ENCODE measurements at places on chromosomes 7 and 10.
A peak's percentile ranks its signal among the peaks of the same experiment; 100 is the strongest.

GRCh38 chr7:155851892-155852291 lies 39.6 kb upstream of the SHH start:
- DNase-seq: no peak
- H3K27ac ChIP-seq: no peak overlapping the region

DNA sequence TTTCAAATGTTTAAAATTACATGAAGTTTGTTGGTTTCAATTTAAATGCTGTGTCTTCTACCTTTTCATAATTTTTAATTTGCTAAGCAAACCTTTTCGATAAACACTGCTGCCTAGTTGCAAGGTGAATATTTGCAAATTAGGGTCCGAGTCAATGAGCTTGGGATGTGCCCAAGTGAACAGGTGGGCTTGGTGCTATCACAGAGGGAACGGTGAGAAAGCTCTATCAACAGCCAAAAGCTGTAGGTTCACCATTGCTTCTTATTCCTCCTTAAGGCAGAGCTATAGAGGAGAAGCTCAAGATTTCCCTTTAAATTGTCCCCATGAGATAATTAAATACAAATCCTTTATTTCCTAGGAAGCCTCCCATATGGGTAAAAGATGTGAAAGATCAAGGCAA lies 245.3 kb upstream of the CELF2 start:
- H3K27me3 ChIP-seq: peaks cover 4% of the 10 kb centered on the region
- no peak overlapping the region for H3K4me3 ChIP-seq
- no peaks in the 10 kb centered on the region for H3K4me1 ChIP-seq
- no peak for DNase-seq

GRCh38 chr7:156998988-156999957 lies 11.2 kb downstream of the MNX1 start:
- H3K4me3 ChIP-seq: peak overlapping the region; percentile 13
- no peak overlapping the region for H3K27ac ChIP-seq
- peaks cover 36% of the 10 kb centered on the region for H3K27me3 ChIP-seq

GRCh38 chr10:48477141-48477540 lies 127.7 kb downstream of the ARHGAP22 start:
- no peak for DNase-seq
- no peak overlapping the region for H3K4me3 ChIP-seq
- H3K36me3 ChIP-seq: no peaks in the 10 kb centered on the region
- H3K27me3 ChIP-seq: no peaks in the 10 kb centered on the region

DNA sequence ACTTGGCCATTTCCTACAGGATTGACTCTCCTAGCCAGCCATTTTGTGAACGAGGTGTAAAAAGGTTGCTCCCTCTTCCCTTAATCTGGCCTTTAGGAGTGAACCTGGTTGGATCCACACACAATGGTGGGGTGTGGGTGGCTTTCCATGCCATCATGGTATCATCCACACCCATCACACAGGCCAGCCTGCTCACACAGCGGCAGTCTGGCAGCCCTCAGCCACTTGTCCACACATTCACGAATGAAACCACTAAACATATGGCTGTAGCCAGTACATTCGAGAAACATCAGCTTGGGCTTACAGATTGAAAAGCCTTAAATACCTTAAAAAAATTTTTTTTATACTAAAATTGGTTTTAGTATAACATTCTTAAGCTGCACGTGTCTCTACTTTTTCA lies 31.9 kb downstream of the NEUROD6 start:
- no peak for DNase-seq
- no peaks in the 10 kb centered on the region for H3K36me3 ChIP-seq
- H3K27ac ChIP-seq: no peak overlapping the region
- H3K27me3 ChIP-seq: no peaks in the 10 kb centered on the region
- no peak overlapping the region for H3K4me3 ChIP-seq

- no peak overlapping the region for H3K27ac ChIP-seq
- H3K27me3 ChIP-seq: no peaks in the 10 kb centered on the region
- H3K36me3 ChIP-seq: no peaks in the 10 kb centered on the region
- no peaks in the 10 kb centered on the region for H3K4me1 ChIP-seq
- H3K4me3 ChIP-seq: no peak overlapping the region
- DNase-seq: no peak
Measured at GRCh38 chr7:51013861-51014511, 231.3 kb upstream of the GRB10 start.

- H3K27ac ChIP-seq: no peak overlapping the region
- no peaks in the 10 kb centered on the region for H3K36me3 ChIP-seq
- H3K27me3 ChIP-seq: peaks cover 10% of the 10 kb centered on the region
- DNase-seq: no peak
Measured at GRCh38 chr7:77399816-77400215, 16.3 kb downstream of the GSAP start.

- no peaks in the 10 kb centered on the region for H3K4me1 ChIP-seq
- no peak for DNase-seq
Measured at GRCh38 chr10:132097609-132098377, 32.0 kb downstream of the JAKMIP3 start.

DNA sequence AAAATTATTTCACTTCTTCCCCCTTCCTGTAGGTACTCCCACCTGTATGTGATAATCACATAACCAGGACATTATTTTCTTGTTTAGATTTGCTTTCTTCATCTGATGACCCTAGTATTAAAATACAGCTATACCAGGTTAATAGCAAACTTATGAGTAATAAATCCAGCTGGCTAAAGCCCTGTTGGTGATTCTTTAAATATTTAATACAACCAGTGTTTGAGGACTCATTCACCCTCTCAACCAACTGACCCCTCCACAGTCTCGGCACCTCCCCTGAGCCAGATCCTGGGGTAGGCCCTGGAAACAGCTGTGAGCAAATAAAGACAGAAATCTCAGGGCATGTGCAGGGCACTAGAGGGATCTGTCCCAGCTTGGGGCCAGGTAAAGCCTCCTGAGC lies 58.5 kb downstream of the BLNK start:
- no peak for DNase-seq
- H3K4me3 ChIP-seq: no peak overlapping the region
- no peaks in the 10 kb centered on the region for H3K36me3 ChIP-seq
- H3K4me1 ChIP-seq: no peaks in the 10 kb centered on the region
- no peak overlapping the region for H3K27ac ChIP-seq

DNA sequence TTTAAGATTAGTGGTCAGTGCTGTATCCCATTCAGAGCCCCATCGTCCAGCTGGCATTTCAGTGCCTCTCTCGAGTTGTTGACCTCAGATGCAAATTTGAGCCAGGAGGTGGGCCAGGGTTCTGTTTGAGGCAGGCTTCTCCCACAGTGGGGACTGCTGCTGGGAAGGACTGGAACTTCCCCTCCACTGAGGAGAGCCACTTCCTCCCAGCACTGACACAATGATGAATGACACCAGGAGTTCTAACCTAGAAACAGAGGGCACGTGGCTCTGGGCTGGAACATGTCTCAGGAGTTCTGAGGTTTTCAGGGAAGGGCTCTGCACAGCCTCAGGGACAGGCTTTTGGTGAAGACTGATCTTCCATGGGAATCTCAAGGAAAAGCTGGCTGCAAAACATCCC lies 18.3 kb upstream of the BTBD16 start:
- DNase-seq: no peak
- no peaks in the 10 kb centered on the region for H3K27me3 ChIP-seq
- H3K27ac ChIP-seq: no peak overlapping the region
- H3K4me3 ChIP-seq: no peak overlapping the region
- H3K4me1 ChIP-seq: no peaks in the 10 kb centered on the region
- H3K36me3 ChIP-seq: no peaks in the 10 kb centered on the region

GRCh38 chr7:36157527-36158320 lies 4.7 kb downstream of the EEPD1 start:
- no peaks in the 10 kb centered on the region for H3K36me3 ChIP-seq
- no peak overlapping the region for H3K27ac ChIP-seq
- DNase-seq: no peak
- H3K27me3 ChIP-seq: no peaks in the 10 kb centered on the region

DNA sequence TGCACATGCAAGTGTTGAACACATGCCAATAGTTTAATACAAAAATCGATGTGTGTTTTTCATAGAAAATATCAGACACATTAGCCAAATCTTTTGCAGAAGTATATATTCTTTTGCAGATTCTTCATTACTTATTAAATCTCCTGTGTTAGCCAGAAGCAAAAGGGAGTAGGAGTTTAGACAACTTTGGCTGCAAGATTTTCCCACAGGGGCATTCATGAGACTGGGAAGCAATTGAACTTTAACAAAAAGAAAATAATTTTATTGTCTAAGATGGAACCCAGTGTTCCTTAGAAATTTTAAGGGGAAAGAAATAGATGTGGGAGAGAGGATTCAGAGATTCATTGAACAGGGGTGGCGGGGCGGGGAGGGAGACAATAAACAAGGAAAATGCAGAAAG lies 1336.0 kb downstream of the GATA3 start:
- H3K36me3 ChIP-seq: no peaks in the 10 kb centered on the region
- H3K4me3 ChIP-seq: no peak overlapping the region

GRCh38 chr10:70115948-70116682 lies 16.5 kb downstream of the AIFM2 start:
- peaks cover 11% of the 10 kb centered on the region for H3K36me3 ChIP-seq
- no peak overlapping the region for H3K27ac ChIP-seq
- peak; percentile 58 for DNase-seq

DNA sequence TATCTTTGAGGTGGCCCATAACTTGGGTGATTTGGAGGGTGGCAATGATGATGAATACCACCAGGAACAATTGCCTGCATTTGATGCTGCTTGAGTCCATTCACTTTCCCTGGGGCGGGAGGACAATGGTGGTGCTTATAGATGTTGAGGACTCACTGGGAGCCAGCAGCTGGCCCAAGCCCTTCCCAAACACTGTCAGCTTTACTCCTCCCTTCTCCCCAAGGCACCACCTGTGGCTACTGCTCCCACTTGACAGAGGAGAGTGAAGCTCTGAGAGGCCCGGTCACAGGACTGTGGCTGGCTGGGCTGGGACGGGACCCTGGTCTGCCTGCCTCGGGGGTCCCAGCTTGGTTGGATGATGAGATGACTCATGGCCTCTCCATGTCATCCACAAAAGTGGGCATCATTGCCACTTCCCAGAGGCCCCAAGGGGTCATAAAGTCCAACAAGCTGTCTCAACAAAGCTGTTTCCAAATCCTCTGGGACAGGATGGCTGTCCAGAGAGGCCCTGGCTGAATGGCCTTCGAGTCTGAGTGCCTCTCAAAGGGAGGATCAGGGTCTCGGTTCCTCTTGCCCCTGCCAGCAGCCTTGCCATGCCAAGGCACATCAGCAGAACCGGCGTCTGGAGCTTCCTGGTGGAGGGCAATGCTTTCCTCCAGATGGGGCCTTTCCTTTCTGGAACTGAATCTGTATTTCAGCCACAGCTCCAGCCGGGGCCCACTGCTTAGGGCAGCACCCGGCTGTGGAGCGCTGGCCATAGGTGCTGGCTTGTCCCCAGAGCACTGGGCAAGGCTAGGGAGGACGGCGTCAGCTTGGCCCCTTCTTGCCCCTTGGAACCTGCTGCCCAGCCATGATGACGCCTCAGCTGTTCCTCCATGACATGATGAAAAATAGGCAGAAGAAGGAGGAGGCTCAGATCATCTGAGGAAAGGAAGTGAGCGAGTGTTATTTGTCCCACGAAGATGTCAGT lies 47.0 kb upstream of the PLEKHA1 start:
- no peak overlapping the region for H3K27ac ChIP-seq
- peaks cover 15% of the 10 kb centered on the region for H3K27me3 ChIP-seq
- no peak for DNase-seq
- no peaks in the 10 kb centered on the region for H3K4me1 ChIP-seq
- H3K36me3 ChIP-seq: no peaks in the 10 kb centered on the region

- no peaks in the 10 kb centered on the region for H3K36me3 ChIP-seq
- DNase-seq: no peak
- no peaks in the 10 kb centered on the region for H3K27me3 ChIP-seq
- H3K4me1 ChIP-seq: no peaks in the 10 kb centered on the region
- no peak overlapping the region for H3K27ac ChIP-seq
Measured at GRCh38 chr10:65197935-65198334, 1676.7 kb downstream of the REEP3 start.

DNA sequence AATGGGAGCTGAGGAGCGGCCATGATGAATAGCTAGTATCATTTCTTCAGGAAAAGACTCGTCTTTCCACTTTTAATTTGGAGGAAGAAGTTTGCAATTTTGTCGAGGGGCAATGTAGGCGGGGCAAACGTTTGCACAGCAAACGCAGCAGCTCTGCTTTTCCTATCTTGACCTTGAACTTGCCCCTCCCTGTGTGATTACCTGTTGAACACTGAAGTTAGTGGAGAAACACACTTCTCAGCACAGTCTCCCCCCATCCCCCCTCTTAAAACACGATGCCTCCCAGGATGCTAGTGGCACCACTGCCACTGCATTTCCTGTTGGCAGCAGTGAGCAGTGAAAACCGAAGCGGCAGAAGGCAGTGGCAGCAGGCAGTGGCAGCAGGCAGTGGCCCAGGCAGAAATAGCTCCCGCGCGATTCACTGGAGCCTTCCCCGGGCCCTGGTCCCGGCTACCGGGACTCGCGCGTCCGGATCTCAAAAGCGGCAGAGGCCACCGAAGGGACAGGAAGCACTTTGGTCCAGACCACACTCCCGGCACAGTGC lies at the start of gene EPDR1:
Gene EPDR1 (plus strand): TSS at position 336 of the 544 bp plus-strand sequence. CDS start 300 bp downstream, outside the sequence.
- H3K4me3 ChIP-seq: no peak within 1 kb of the TSS
- H3K27me3 ChIP-seq: peaks cover 14% of the 10 kb centered on the region
- no peaks in the 10 kb centered on the region for H3K36me3 ChIP-seq
- no peak within 1 kb of the TSS for H3K27ac ChIP-seq

GRCh38 chr7:138070908-138071307 lies 5.4 kb upstream of the AKR1D1 start:
- no peak overlapping the region for H3K4me3 ChIP-seq
- peaks cover 2% of the 10 kb centered on the region for H3K27me3 ChIP-seq
- no peaks in the 10 kb centered on the region for H3K4me1 ChIP-seq
- no peak overlapping the region for H3K27ac ChIP-seq

GRCh38 chr10:119404719-119405519 lies 137.6 kb downstream of the RGS10 start:
- no peak overlapping the region for H3K27ac ChIP-seq
- H3K4me1 ChIP-seq: no peaks in the 10 kb centered on the region
- no peaks in the 10 kb centered on the region for H3K27me3 ChIP-seq
- no peaks in the 10 kb centered on the region for H3K36me3 ChIP-seq

DNA sequence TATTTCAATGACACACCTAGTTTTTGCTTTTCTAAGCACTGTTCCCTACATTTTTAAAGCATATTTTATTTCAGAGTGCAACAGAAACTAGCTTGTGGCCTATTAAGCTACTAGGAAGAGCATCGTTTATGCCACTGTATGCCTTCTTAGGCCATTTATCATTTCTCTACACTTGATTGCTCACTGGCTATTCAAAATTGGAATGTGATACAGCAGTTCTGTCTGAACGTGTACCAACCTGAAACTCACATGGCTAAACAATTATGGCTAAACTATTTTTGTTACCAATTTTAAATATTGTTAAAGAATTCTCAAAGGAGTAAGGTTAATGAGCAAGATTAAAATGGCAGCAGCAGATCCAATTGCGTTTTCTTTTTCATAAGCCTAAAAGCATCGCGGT lies 105.2 kb downstream of the GSAP start:
- H3K4me1 ChIP-seq: no peaks in the 10 kb centered on the region
- no peak overlapping the region for H3K4me3 ChIP-seq
- peaks cover 12% of the 10 kb centered on the region for H3K36me3 ChIP-seq
- no peaks in the 10 kb centered on the region for H3K27me3 ChIP-seq

DNA sequence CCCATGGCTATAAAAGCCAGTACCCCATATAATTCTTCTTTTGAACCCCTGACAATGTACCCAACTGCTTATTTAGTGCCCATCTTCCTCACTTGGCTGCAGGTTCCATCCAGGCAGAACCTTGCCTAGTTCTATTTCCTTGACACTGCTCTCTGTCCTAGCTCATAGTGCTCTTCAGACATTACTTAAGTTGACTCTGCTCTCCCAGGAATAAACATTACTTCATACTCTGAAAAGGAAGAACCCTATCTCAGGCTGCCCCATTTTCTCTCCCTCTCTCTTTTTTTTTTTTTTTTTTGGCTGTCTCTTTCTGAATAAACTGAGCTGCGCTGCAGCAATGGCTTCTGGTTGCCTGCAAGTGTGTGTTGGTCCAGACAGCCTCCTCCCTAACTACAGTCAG lies 21.0 kb downstream of the ACTA2 start:
- no peaks in the 10 kb centered on the region for H3K27me3 ChIP-seq
- H3K4me1 ChIP-seq: peaks cover 11% of the 10 kb centered on the region
- no peak overlapping the region for H3K4me3 ChIP-seq
- DNase-seq: no peak
